NCI-H1092 (cell line): ENCODE measurements at places on chromosomes 5 and 9.
A peak's percentile ranks its signal among the peaks of the same experiment; 100 is the strongest.

- no peak for DNase-seq
Measured at GRCh38 chr5:157454273-157454672, 5.7 kb upstream of the NIPAL4 start.

GRCh38 chr9:136327304-136327974 is at the start of gene GPSM1:
TSS of gene GPSM1 (plus strand) at chr9:136327539. CDS start at chr9:136327696, 157 bp downstream.
- no peak for DNase-seq

DNA sequence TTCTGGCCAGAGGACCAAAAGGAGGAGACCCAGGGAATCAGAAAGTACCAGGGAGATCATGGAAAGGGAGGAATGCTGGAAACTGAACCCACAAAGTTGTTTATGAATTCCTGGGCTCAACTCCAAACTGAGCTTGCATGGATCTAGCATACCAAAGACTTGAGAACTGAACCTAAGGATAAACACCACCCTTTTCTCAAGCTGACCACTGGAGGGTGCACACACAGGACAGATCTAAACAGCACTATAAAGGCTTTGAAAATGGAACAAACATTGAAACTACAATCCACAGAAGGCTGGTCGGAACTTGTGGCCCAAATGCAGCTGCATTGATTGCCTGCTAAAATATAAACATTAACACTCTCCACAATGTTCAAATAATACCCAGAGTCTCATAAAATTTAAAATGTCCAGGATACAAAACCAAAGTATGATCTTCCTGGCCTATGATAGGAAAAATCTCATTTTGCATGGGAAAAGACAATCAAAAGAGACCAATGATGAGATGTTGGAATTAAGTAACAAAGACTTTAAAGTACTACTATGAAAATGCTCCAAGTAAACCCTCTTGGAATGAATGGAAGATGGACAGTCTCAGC is 15.6 kb upstream of the IRF1 start:
- no peak for DNase-seq

GRCh38 chr9:83006378-83006777 is 56.6 kb downstream of the RASEF start:
- DNase-seq: no peak

- no peak for DNase-seq
Measured at GRCh38 chr9:130892477-130893304, 3.9 kb downstream of the QRFP start.

- no peak for DNase-seq
Measured at GRCh38 chr9:116260531-116260930, 106.9 kb downstream of the PAPPA start.

DNA sequence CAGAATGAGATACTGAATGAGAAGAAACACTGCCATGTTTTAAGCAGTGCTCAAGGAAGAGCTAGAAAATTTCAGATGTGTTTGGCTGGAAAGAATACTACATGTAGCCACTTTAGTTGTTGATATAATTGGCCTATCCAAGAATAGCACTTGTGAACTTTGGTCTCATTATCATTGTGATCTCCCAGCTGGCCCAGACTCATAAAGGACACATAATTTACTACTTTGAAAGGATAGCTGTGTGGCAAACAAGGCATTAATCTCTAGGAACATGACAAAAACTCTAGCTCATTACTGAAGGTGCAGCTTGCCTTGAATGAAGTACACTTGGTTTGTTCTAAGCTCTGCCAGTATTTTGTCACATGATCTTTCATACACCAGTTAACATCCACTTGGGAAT is 356.3 kb downstream of the CSNK1G3 start:
- peak; percentile 12 for DNase-seq

DNA sequence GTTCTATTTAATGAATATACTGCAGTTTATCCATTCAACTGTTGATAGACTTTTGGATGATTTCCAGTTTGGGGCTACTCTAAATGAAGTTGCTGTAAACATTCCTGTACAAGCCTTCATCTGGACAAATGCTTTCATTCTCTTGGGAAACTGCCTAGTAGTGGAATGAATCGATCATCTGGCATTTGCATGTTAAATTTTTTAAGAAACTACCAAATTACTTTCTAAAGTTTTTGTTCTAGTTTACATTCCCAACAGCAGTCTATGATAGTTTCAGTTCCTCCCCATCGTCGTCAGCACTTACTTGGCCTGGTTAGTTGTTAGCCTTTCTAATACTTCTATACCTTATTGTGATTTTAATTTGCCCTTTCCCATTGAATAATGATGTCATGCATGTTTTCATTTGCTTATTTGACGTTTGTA is 306.3 kb downstream of the FER start:
- DNase-seq: no peak

DNA sequence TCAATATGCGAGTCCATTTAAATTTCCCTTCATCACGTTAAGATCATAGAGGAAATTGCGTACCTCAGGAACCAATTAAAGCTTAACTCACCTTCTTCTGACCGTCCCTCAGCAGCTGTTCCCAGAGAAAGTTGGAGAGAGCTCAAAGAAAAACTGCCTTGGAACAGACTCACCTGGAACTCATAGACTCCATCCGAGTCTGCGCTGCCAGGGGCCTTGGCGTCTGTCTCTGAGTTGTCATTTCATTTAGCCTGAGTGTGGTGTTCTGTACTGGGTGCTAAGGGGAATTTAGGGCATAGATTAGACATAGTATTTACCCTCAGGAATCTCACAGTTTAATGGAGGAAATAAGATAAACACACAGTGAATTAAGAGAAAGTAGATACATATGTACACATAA is 892.7 kb downstream of the TLE1 start:
- no peak for DNase-seq

GRCh38 chr9:114318416-114318815 is 4.5 kb upstream of the ORM1 start:
- DNase-seq: no peak

DNA sequence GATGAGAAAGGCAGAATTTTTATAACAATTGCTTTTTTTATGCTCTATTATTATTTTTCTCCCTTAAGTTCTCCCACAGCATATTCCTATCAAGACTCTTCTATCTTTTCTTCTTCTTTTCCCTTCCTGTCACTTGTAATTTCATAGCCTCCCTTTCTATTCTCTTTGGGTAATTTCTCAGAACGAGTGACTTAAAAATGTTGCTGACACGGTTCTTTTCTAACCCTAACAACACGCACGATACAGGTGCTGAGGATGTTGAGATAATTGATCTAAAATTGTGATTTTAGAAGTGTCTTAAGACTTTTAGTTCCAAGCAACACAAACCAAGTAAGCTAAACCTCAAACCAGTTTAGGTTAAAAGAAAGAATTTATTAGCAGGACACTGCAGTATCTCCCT is 105.9 kb downstream of the RASGRF2 start:
- DNase-seq: no peak

DNA sequence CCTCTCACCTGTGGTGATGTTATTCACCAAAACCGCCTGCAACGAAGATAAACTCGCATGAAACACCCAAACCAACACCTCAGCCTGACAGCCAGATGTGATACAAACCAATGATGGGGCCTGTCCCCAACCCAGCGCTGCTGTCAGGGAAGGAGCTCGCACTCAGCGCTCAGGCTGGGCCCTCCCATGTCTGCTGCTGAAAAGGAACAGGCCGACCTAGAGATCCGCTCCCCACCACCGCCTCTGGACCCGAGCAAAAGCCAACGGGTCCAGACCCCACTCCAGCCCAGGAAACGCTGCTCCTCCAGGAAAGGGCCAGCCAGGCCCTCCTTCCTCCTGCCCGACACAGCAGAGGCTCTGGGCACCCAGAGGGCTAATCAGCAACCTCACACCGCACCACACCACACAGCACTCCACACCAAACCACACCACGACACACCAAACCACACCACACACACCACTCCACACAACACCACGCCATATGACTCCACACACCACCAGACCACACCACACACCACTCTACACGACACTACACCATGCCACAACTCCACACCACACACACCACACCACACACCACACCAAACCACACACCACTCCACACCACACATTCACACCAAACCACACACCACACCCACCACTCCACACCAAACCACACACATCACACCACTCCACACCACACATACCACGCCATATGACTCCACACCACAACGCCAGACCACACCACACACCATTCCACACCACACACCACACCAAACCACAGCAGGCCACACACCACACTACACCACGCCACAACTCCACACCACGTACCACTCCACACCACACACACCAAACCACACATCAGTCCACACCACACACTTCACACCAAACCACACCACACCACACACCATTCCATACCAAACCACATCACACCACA is 46.5 kb downstream of the GOLM1 start:
- DNase-seq: no peak

GRCh38 chr5:72468024-72468423 is 39.2 kb downstream of the ZNF366 start:
- no peak for DNase-seq

- DNase-seq: peak; percentile 36
Measured at GRCh38 chr9:16816011-16816410, 54.5 kb downstream of the BNC2 start.

DNA sequence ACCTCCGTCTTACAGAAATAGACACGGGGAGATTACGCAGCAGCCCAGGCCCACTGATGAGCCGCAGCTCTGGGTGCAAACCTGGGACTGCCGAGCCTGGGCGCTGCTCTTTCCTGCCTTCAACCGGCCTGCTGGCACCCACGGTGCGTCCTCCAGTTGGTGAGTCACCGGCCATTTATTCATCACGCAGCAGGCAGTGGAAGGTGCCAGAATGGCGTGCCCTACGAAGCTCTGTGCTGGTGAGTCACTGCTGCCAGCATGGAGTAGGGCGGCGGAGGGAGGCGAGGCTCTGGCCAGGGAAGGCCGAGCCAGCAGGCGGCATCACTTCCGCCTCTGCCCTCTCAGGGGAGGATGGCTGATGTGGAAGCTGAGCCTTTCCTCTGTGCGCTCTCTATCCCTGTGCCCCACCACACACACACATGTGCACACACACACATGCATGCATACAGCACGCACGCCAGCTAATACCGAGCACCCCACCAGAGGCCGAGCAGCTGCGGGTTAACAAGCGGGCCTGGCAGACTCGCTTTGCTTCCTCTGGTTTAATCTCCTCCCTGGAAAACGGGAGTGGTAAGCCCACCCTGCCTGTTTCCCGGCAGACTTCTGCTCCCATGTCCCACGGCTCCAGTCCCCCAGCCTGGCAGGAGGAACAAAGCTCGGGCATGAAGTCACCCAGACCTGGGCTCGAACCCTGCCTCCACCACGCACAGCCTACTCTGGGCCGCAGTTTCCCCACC is 39.2 kb downstream of the OLFM1 start:
- no peak for DNase-seq

DNA sequence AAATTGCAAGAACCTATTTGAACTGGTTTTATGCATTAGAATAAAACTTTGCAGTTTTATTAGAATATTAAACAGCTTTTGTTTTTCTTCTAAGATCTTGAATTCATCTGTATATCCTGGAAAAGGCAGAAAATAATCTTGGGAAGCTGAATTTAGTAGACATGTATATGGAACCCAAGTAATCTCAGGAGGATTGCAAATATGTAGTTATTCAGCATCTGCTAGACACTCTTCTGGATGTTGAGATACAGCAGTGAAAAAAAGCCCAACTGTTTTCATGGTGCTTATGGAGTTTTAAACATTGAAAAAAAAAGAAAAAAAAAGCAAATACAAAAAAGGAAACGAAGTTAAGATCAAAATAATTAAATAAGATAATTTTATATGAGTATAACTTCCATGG is 922.2 kb upstream of the SEMA6A start:
- DNase-seq: no peak

DNA sequence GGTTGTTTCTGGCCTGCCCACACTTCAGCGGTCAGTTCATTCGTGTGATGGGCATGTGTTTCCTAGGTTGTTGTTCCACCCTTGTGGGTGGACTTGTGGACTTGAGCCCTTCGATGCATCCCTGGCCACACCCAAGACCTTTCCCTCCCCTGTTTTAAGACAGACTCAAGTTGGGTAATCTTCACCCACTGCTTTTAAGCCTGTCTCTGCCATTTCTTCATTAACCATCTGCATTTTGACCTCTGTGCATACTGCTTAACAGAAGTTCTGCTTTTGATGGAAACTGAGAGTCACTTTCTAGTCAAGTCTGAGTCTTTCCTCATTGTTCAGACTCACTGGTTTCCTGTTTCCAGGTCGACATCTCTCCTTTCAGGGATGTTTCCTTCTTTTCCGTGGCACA is 233.7 kb downstream of the ARHGEF28 start:
- no peak for DNase-seq

DNA sequence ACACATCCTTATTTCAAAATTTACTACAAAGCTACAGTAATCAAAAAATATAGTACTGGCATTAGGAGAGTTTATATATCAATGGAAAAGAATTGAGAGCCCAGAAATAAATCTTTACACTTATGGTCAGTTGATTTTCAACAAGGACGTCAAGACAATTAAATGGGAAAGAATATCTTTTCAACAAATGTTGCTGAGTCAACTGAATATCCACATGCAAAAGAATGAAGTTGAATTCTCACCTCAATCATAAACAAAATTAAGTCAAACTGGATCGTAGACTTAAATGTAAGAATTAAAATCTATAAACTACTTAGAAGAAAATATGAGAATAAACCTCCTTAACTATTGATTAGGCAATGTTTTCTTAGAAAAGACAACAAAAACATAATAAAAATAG is 61.5 kb upstream of the PRR16 start:
- DNase-seq: no peak

GRCh38 chr9:115373000-115373709 is 255.2 kb upstream of the TNC start:
- no peak for DNase-seq

DNA sequence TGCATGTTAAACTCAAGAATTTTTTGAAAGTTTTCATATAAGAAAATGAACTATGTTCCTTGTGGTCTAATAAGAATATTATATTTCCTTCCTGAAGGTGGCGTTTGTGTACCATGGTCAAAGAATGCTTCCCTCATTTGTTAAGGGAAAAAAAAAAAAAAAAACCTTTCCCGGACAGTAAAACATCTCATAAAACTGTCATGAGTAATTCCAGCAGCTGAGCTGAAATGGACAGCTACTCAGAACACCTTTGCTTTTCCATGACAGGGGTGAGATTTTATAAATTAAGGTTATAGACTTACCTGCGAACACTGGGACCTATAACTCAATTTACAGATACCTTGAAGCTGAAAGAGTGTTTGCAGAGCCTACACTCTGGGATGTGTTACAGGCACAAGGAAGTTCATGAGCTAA is 113.2 kb upstream of the RANBP3L start:
- DNase-seq: peak; percentile 1

DNA sequence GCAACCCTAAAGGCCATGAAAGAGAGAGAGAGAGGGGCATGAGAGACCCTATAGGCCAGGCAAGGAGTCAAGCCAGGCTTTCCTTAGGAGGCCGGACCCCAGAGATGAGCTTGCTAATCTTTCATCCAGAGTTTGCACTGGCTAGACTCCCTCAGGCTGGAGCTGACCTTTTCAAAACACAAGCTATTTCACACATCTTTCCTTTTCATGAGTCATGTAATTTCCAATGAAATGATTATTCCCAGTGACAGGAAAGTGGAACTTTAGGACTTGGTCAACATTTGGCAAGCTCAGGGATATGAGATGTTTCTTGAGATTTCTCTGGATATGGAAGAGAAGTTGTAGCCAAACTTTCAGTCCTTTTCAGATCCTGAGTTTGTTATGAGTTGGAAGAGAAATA is 117.7 kb downstream of the TARS1 start:
- no peak for DNase-seq

GRCh38 chr9:119955276-119955675 is 586.0 kb upstream of the BRINP1 start:
- DNase-seq: no peak
